ENCODE measurements at places on chromosomes 4 and X.

DNA sequence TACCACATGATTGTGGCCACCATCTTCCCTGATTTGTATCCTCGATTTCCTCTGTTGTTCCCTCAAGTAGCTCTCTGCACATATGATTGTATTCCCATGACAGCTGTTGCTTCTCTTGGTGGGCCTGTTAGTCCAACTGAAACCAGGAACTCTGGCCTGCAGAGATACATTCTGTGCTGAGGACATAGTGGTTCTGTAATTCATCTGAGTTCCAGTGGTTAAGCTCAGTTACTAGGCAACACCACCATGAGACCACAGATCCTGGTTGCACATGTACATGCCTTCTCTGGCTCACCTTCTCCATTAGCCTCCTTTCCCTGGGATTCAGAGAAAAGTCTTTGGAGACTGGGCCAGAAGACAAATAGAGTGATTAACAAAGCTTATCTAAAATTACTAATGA, 172.1 kb upstream of the SLC7A11 start:
- DNase-seq, result no peak

DNA sequence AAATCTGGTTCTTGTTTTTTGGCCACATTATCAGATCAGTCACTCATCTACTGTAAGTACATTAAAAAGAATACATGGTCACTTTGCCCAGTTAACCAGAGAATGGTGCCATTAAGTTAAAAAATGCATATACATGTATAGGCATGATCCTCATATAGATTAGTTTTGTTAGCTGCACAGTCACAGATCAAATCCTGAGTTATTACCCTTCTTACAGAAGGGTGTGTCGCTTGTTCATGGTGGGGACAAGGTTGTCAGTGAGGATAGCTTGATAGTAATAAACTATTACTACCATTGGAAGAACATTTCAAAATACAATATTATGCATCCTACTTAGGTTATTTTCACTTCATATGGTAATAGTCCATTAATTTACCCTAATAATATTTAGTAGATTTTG, 48.5 kb downstream of the GALNT7 start:
- DNase-seq, result no peak

DNA sequence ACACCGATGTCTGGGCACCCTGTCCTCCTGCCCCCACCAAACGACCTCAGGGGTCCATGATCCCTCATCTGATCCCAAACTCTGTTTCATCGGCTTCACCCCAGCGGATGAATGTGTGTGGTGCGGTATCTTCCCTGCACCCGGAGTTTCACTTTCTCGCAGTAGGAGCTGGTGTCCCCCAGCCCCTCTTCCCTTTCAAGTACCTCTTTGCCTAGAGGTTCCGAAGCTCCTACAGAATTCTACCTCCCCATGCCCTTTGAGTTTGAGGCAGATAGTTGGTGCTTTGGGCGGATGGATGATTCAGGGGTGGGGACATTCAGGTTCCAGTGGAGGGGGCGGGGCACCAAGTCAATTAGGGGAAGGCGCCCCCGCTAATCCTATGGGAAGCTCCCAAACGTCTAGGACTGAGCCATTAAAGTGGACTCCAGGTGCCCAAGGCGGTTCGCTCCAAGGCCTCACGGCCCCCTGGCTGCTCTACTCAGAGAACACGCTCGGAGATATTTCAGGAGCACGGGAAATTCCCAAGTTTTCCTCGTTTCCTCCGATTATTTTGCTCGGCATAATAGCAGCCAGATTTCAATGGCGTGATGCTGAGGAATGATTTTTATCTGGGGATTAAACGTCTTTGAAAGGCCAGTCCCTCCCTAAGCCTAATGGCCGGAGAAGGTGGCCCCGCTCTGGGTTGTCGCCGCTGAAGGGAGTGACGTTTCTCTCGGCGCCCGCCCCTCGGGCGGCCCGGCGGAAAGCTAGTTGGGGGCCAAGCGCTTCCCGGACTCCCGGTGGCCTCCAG, 1.3 kb downstream of the MSX1 start:
- no peak for DNase-seq

GRCh38 chr4:142585411-142585810, 260.7 kb downstream of the INPP4B start:
- DNase-seq, result no peak

- DNase-seq, result no peak
These were observed 196.5 kb downstream of the ARHGAP10 start for GRCh38 chr4:147928400-147928799.

- DNase-seq, result no peak
These were observed 265.6 kb downstream of the KLHL13 start for GRCh38 chrX:117851025-117851424.

DNA sequence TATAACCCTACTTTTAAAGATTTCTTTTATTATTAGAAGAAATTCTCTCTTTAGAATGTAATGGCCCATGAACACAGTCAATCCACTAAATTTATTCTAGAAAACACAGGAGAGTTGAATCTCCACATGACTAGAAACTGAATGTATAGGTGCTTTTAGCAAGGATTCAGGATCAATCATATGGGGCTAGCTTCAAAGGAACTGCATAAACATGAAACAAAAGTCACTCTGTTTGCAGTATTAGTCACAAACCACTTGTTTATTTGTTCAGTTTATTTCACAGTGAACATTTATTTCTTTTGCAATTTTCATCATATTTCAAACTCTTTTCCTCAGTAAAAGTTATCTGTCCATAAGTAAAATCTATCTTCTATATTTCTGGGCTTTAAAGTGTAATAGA, 1604.6 kb downstream of the PCDH18 start:
- no peak for DNase-seq

- no peak for DNase-seq
These were observed 123.4 kb downstream of the ASB9 start for GRCh38 chrX:15146515-15146914.

- DNase-seq, result no peak
These were observed 337.8 kb downstream of the PDGFC start for GRCh38 chr4:156633847-156634246.

DNA sequence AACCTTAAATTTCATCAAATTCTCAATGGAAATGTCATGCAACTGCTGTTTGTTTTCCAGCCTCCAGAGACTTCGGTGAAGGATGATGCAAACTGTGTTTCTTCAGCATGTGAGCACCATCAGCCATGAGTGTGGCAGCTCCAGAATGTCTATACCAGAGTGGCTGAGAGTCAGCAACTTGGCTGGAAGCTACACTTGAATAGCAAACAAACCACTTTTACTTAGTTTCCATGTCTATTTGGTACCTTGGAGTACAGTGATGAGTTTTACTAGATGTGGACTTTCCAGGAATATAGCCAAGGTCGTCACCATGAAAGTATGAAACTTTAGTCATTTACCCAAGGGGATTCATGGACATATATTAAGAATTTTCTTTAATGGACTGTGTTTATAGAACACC, 4.3 kb upstream of the IL21 start:
- no peak for DNase-seq

DNA sequence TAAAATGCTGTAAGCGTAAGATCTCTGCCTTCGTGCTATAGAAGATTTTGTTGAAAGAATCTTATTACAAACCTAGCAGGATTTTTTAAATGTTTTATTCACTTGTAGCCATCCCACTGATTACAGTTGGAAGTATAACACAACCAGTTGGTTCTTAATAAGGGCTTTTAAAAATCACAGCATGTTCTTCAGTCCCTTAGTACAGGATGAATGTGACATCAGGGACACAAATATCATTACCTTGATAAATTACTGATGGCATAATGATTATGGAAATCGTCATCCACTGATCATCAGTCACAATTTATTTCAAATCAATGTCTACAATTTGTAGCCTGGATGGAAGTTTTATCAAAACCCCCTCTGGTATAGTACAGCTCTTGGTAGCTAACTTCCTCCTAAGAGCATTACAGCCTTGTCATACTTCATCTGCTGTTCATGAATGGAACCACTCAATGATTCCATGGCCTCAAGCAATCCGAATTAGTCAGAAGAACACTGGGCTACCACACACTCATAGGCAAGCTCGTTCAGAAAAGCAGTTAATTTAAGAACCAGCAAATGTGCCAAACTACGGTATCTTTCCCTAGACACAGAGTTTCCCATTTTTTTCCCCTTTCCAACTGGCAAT, 389.2 kb upstream of the TENM3 start:
- DNase-seq, result no peak

DNA sequence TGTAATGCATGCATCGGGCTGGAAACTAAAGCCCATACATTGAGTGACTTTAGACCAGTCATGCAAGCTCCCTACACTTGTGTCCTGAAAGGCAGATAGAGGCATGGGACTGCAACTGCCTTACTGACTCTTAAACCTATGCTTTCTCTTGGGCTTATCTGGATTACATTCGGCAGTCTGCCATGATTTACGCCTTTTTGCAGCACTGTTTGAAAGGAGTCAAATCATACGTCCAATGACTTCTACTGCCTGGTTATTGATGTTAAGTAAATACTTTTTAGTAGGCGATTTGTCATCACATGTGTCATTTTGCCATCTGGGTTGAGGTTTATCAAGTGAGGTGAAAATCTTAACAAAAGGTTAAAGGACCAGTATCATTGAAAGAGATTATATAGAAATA, 31.5 kb downstream of the SORBS2 start:
- no peak for DNase-seq

DNA sequence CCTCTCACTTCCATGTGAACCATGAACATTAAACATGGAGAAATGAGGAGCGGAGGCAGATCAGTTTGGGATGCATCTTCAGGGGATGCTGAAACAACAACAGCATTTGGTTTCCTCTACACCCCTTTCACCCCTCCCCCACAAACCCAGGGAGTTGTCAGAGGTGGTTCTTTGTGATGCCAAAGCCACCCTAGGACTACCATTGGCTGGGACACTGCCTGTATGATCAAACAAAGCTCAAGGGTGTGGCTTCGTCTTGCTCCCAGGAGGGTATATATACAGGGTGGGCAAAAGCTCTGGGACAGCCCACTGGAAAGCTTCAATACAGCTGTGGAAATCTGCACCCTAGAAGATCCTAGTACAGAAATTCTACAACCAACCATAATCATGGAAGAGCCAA, at the start of gene SPANXN4:
Gene SPANXN4, plus strand, starts transcription at position 301 of the 400 bp plus-strand sequence. Its CDS starts 87 bp downstream, at position 388.
- DNase-seq, result no peak

DNA sequence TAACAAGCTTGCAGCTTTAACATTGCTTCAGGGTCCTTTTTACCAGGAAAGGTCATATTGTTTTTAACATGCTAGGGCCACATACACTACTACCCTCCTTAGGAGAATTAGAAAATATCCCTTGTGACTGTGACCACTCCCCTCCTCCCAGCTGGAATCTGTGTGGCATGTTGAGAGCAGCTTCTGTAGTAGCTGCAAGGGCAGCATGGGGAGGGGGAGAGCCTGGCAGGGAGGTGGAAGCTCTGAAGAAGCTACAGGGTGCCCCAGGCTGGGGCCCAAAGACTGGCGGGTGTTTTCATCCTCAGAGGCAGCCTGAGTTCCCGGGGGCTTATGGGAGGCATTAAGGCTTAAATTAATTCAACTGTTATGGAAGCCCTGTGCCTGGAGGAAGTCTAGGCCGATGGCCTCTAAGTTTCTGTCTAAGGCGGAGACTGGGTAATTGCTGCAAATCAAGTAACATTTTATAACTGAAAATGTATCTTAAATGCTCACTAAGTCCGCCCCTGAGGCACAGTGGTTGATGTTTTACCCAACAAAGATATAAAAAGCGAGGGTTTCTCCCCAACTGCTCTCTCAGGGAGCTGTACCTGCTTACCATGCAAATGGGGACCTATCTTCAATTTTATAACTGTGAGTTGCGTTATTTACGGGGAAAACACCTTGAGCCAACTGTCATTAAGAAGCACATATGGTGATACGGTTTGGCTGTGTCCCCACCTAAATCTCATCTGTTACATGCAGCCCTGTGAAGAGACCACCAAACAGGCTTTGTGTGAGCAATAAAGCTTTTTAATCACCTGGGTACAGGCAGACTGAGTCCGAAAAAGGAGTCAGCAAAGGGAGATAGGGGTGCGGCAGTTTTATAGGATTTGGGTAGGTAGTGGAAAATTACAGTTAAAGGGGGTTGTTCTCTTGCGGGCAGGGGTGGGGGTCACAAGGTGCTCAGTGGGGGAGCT, 37.4 kb upstream of the STS start:
- DNase-seq, result no peak

DNA sequence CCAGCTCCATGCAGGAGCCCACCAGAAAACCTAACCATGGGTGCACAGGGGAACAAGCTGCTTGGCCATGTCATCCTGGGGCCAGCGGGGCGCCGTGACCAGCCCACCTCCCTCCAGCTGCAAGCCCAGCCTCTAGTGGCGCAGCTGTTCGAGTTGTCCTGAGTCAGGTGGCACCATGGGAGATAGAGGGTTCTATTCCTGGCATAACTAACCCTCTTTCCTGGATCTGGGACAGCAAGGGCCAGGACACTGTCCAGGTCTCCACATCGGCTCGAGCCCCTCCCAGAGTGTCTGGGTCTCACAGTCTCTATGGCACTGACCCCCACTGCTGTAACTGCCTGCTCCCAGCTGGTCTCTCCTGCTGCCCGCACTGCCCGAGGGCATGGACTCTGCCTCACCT, 16.7 kb downstream of the ABLIM2 start:
- no peak for DNase-seq

DNA sequence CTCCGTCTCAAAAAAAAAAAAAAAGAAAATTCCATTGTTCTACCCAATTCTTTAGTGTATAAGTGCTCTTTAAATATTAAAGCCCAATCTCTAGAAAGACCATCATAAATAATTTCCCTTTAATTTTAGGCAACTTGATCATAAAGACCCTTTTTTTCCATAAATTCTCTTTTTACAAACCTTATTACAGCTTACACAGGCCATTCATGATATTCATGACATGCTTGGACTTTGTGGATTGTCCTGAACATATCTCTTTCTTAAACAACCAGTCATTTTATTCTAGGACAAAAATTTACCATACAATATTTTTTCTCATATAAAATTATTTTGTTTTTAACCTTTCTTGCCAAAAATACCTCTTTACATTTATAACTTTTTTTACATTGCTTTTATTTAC, 30.5 kb downstream of the TLR8 start:
- no peak for DNase-seq

GRCh38 chr4:152486429-152487389, 49.2 kb downstream of the FBXW7 start:
- DNase-seq, result no peak
